Body of pancreas (tissue), 4 donors: ENCODE measurements at places on chromosomes 2 and 18. TPM values are rescaled to one million over a fixed set of nuclear protein-coding genes. Genes with fewer than 3 reads are reported as not detected.

GRCh38 chr2:56889738-56890137 lies 705.9 kb downstream of the CCDC85A start:
- DNase-seq = no peak

- DNase-seq = no peak
Observed at GRCh38 chr18:1796636-1797035, 774.7 kb downstream of the METTL4 start.

DNA sequence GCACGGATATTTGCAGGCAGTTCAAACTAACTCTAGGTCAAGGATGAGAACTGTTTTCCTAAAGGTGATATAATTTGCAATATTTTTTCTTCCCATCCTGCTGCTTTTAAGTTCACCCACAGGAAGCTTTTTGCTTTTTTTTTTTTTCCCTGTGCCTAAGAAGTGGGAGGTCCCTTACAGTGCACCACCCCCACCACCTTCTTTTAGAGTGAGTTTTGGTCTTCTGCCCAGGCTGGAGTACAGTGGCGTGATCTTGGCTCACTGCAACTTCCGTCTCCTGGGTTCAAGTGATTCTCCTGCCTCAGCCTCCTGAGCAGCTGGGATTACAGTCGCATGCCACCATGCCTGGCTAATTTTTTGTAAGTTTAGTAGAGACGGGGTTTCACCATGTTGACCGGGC lies 82.5 kb downstream of the KCNS3 start:
- DNase-seq = no peak

The TRABD2A gene
- total RNA-seq = 0.52 TPM

DNA sequence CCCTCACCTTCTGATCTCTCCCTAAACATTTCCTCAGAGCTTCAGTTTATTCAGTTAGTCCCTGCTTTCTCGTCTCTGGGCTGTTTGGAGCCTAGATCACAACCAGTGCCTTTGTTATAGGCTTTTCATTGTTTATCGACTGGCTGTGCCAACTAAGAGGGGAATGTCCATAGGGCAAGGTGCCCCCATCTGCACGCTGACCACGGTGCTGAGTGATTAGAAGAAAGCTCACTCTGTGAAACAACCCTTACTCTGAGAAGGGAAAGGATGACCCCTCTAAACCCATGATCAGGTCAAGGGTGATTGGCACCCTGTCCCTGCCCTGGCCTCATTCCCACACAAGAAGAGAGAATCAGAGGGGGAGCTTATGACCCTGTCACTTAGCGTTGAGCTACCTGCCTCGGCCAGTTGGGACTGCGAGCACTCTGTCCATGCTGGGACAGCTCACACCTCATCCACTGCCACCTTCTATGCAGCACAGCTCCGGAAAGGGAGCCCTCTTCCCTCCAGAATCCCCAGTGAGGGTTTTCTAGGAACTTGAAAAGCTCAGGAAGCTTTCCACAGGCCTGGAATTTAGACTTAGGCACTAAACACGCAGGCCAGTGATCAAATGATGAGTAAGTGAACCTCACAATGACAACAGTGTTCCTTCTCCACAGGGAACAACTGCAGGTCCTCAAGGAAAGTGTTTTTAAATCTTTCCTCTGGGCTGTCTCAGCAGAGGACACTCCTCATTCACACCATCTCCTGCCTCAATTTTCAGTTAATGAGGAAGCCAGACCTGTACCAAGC lies 2.3 kb upstream of the ACTG2 start:
- no peak for DNase-seq

GRCh38 chr2:170456914-170457313 lies 258.2 kb upstream of the SP5 start:
- DNase-seq = no peak

The PROM2 gene
- total RNA-seq = 17.6 TPM

GRCh38 chr2:230325316-230326243 lies 1.4 kb upstream of the SP140L start:
- no peak for DNase-seq

DNA sequence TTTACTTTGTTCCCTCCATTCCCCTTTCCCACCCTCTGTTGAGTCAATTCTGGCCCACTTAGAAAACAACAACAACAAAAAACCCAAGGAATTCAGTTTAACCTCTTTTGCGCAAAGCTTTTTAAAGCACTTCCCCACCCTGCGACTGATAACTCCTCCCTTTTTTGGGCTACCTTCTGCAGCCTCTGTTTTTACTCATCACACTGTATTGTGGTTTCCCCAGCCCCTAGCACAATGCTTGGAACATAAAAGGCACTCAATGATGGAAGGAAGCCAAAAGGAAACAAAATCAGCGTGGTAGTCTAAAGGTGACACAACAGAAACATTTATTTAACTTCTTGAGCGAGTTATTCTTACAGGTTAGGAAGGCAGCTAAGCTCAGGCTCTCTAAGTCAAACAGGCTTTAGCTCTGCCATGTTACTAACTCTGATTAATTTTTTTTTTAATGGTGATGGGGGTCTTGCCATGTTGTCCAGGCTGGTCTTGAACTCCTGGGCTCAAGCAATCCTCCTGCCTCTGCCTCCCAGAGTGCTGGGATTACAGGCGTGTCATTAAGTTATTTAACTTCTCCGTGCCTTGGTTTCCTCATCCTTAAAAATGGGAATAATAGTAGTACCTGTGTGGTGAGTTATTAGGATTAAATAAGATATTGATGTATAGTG lies 1.3 kb downstream of the CEP68 start:
- DNase-seq = peak; percentile 53

DNA sequence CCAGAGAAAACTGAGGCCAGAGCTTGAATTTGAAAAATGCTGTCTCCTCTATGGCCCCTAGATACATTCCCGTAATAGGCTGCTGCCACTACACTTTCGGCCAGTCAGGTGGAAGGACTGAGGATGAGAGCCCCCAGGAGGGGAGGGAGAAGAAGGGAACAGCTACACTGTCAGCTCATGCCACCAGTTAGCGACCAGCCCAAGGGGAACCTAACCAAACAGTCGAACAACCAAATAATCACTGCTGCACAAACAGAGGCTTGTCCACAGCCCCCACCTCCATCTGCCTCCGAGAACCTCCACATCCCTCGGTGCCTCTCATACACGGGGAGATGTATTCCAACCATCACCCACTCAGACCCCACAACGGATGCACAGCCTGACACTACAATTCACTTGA lies 7.3 kb downstream of the ZNF516 start:
- no peak for DNase-seq

- no peak for DNase-seq
Observed at GRCh38 chr2:15284614-15285013, 276.5 kb downstream of the NBAS start.

The GALNT5 gene
- total RNA-seq = not detected

The MC4R gene
- total RNA-seq = not detected

GRCh38 chr2:7225848-7226247 lies 308.6 kb downstream of the RNF144A start:
- DNase-seq = no peak

GRCh38 chr2:58030771-58031170 lies 15.8 kb upstream of the VRK2 start:
- DNase-seq = no peak

The AFF3 gene
- 0.99 TPM for total RNA-seq

GRCh38 chr18:77376043-77376732 lies 126.5 kb downstream of the GALR1 start:
- peak; percentile 44 for DNase-seq

DNA sequence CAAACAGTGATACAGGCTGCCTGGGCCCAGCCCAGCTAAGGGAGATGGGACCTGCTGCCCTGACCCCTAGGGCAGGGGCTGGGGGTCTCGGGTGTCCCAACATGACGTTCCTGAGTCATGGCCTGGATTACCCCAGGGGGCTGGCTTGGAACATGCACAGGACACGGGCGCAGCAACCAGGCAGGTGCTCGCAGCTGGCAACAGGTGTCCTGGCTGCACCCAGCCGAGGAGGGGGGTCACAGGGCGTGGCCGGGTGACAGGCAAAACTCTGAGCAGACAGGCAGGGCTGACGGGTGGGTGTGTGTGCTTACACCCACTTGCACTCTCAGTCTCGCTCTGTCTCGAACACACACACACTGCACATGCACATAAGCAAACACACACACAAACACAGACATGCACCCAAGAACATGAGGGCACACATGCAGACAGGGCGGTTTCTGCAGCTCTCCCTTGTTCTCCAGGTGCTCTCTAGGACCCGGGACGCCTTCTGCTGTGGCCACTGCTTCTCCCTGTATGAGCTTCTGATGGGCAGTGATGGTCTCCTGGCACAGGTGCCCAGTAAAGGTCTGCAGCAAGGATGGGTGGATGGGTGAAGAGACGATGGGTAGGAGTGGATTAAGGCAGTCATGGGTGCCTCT lies 33.7 kb upstream of the TAF1B start:
- no peak for DNase-seq

- no peak for DNase-seq
Observed at GRCh38 chr2:192122141-192122540, 72.6 kb downstream of the TMEFF2 start.

DNA sequence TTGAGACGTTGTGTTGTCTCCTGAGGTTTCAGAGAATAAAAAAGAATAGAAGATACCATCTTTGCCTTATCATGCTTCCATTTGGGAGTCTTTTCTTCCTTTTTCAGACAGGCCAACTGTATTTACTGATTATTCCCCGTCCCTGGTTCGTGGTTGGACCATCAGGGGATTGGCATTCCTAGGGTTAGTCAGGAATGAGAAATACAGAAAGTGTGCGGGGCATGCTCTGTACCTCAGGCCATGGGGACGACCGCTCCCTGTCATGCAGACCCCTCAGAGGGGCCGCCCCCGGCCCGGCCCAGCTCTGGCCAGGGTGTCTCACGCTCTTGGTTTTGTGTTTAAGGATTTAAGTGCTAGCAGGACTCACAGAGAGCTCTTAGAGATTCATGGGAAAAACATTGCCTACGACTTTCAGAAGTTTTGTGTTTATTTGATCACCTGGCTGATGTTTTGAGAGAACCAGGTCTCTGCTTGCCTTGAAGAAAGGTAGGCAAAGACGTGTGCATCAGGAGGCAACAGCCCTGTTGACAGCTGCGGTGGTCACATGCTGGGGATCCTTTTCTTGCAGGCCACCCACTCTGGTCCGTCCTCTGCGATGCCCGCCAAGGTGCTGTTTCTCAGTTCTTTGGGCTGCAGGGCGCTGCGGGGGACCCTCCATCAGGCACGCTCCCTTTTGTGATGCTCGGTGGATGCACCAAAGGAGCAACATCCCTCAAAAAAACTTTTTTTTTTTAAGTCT lies 317.8 kb downstream of the AGAP1 start:
- no peak for DNase-seq

The KCNG2 gene
- not detected for total RNA-seq

DNA sequence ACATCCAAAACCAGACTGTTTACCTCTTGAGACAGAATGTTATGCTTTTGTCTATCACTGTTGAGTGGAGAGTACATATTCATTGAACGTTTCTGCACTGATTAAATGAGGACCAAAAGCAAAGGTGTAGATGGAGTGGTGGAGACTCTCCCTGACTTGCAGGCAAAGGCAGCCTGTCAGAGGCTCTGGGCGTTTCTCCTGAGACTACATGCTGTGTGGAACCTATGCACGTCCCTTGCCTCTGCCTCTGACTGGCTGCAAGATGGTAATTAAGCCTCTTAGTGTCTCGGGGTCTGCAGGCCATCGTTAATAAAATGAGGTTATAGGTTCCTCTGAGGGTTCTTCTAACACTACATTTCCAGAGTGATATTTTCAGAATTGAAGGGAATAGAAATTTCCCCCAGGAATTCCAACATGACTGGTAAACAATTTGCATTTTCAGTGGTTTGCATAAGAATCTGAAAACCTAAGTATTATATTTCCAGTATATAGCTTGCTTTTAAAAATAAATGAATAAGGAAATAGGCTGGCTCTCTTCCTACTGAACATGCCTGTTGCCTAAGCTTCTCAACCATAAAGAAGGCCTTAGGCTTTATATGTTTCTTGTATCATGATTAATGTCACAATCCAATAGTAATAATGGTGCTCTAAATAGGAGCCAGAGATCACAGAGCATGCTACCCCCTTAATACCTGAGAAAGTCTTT lies 107.4 kb downstream of the FTCDNL1 start:
- DNase-seq = no peak

The LIPG gene
- 0.66 TPM for total RNA-seq

DNA sequence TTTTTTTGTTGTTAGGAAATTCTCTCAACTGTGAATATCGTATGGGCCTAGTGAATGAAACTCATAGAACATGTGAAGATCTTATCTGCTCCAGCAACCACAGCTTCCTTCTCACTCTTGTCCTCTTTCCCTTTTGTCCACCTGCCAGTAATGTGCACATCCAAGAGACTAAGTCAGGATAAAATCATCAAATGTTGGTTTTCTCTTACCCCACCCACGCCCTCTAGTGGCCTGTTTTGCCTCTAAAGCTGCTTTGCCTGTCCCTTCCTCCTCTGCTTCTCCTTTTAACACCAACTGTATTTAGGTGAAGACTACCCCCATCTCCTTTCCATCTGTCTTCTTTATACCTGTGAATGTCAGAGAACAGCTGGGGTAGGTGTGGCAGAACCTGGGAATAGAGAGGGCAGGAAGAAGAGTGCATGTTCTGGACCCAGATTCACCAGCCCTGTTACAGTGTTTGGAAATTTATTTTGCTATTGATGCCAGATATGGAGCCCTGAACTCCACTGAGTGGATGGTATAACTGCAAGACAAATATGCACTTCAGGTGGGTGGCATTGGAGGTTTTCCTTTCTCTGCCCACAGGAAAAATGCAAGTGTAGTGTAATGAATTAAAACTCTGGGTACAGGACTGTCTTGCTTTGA lies 8.4 kb upstream of the MGAT5 start:
- DNase-seq = peak; percentile 78

DNA sequence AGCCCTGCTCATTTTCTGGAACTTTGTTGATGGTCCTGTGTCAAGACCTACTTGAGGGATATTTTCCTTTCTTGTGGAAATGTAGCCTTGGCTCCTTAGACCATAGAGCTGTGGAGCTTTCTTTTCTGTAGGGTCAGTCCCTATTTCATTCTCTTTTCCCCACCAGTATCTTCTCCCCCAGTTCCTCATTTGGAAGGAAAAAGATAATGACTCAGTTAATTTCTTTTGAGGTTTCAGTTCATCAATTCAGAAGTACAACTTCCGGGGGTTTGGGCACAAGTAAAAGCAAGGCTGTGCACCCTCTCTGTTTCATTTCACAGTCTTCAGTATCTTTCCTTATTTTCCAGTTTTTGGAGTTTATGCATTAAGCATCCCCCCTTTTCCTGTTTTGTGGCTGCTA lies 70.7 kb downstream of the CDC42EP3 start:
- DNase-seq = no peak

The TUBA3E gene
- not detected for total RNA-seq

DNA sequence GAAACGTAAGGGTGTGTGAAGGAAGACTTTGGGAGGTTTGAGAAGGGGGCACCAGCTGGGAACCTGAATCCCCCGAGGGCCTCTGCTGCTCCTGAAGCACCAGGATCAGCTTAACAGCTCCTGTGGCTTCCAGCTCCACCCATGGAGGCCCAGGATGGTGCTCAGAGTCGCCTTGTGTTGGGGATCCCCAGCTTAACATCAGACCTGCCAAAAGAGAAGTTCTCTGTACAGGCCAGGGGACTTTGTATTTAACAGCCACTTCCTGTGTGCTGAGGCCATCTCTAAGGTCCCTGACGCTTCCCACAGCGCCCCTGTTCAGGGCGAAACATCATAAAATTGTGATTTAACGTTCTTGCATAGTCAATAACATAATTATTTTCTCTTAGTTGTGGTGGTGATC lies 77.5 kb downstream of the NCK2 start:
- DNase-seq = no peak

- no peak for DNase-seq
Observed at GRCh38 chr2:165953306-165953654, 296 bp downstream of the TTC21B start.

The MARCO gene
- not detected for total RNA-seq

GRCh38 chr2:72136933-72137497 lies 10.6 kb downstream of the CYP26B1 start:
- peak; percentile 3 for DNase-seq

GRCh38 chr18:67381608-67382150 lies 134.8 kb downstream of the DSEL start:
- no peak for DNase-seq

- no peak for DNase-seq
Observed at GRCh38 chr18:53701697-53702096, 522.8 kb downstream of the MBD2 start.
